ENCODE measurements at places on chromosomes 7 and 10.

- DNase-seq = no peak
Observed at GRCh38 chr10:110786172-110786571, 85.6 kb upstream of the PDCD4 start.

GRCh38 chr7:129924602-129925001 lies 28.2 kb downstream of the UBE2H start:
- DNase-seq = no peak

GRCh38 chr7:73427902-73428787 lies 5.4 kb upstream of the FZD9 start:
- DNase-seq = no peak

- DNase-seq = no peak
Observed at GRCh38 chr7:132485136-132485535, 91.1 kb downstream of the PLXNA4 start.

- DNase-seq = no peak
Observed at GRCh38 chr7:27170426-27171324, 3.4 kb downstream of the HOXA10 start.

DNA sequence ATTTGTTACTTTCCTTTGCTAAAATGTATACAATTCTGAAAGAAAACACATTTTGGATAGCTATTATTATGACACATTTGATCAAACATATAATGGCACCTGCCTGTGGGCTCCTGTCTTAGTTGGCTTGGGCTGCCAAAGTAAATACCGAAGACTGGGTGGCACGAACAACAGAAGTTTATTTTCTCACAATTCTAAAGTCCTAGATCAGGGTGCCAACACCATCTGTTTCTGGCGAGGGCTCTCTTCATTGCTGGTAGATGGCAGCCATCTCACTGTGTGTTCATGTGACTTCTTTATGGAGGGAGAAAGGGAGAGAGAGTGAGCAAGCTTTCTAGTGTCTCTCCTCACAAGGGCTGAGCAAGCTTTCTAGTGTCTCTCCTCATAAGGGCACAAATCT lies 195.8 kb upstream of the FAM3C start:
- no peak for DNase-seq

GRCh38 chr10:70260259-70260658 lies 23.5 kb downstream of the NPFFR1 start:
- DNase-seq = no peak

DNA sequence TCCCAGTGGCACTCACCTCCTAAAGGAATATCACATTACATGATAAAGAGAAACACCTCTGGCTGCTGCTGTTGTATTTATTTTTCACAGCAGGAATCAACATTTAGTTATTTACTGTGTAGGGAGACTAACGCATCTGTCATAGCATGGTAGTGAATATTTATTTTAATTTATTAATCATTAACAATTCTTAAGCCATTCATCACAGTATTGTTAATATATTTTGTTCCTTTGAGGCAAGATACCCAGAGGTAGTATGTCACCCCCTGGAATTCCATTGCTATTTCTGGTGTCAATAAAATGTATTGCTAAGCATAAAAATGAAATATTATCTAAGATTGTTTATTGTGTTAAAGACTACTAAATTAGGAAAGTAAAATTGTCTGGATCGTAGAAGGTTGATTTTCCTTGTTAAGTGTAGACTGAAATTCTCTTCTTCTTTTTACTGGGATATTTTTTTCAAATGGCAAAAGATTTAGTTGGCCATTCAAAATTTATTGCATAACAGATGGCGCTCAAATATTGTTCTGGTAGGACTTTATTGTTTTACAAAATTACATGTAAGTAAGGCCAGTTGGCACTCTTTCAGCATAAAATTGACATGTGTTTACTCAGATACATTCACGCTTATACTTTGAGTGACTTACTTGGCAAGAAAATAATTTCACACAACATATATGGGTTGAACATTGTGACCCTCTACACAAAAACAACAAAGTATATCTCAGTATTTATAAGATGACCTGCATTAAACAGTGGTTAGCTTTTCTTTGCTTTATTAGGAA lies 1358.7 kb upstream of the SORCS1 start:
- DNase-seq = no peak

- no peak for DNase-seq
Observed at GRCh38 chr10:1706711-1707110, 30.6 kb downstream of the ADARB2 start.

GRCh38 chr10:19935176-19935575 lies 118.9 kb downstream of the PLXDC2 start:
- no peak for DNase-seq

GRCh38 chr7:145681159-145681558 lies 435.4 kb upstream of the CNTNAP2 start:
- no peak for DNase-seq

GRCh38 chr7:93945083-93945482 lies 23.5 kb downstream of the GNG11 start:
- no peak for DNase-seq

DNA sequence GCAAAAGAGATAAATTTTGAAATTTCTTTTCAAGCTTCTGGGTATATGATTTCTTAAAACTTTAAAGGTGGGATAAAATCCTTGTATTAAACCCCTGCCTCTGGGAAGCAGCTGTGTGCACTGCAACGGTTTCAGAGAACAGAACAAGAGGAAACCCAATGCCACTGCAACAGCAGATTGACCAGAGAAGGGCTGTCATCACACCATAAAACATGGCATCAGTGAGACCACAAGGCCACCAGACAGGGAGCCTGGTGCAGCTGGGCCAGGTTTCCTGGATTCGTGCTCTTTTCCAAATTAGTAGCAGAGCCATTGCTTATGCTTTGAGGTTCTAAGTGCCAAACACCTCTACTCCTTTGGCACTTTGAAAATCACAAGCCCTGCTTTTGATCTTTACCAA lies 152.4 kb downstream of the PRPF18 start:
- no peak for DNase-seq

All from activated CD8-positive, alpha-beta memory T cell treated with anti-CD3 and anti-CD28 coated beads for 1 hour (primary cell).